IPS DF 19.7 (cell line): ENCODE measurements at places on chromosomes 2 and 18.

DNA sequence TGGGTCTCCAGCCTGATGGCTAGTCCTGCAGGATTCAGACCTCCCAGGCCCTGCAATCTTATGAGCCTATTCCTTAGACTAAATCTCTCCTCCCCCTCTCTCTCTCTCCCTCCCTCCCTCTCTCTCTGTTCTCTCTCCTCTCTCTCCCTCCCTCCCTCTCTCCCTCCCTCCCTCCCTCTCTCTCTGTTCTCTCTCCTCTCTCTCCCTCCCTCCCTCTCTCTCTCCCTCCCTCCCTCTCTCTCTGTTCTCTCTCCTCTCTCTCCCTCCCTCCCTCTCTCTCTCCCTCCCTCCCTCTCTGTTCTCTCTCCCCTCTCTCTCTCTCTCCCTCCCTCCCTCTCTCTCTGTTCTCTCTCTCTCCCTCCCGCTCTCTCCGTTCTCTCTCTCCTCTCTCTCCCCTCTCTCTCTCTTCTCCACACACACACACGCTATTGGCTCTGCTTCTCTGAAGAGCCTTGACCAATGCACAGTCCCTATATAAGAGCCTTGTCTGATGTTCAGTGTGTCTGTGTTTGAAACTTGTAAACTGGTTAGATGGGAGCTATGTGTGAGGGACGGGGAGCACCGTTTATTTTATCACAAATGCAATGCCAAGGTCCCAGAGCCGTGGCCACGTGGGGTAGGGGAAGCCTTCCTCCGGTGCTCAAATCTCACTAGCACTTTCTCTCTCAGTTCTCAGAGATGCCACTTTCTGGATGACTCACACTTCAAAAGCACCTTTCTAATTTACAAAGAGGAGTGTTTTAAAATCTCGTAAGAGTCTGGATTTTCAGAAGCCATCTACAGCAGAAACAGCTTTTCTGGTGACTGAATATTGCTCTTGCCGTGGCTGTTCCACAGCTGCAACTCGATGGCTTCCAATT is 9.4 kb upstream of the PRLH start:
- DNase-seq: no peak

DNA sequence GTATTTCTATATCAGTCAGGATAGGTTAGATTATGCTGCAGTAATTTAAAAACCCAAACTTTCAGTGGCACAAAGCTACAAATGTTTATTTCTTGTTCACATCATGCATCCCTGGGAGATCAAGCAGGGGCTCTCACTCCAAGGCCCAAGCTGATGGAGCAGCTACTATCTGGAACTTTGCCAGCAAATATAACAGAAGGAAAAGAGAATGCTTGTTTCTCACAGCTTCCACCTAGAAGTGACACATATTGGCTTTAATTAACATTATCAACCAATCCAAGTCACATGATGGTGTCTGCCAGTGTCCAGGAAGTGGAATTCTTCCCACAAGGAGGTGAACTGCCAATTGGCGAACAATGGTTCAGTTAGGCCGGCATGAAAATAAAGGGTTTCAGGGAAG is 306.9 kb downstream of the BCL11A start:
- DNase-seq: no peak

DNA sequence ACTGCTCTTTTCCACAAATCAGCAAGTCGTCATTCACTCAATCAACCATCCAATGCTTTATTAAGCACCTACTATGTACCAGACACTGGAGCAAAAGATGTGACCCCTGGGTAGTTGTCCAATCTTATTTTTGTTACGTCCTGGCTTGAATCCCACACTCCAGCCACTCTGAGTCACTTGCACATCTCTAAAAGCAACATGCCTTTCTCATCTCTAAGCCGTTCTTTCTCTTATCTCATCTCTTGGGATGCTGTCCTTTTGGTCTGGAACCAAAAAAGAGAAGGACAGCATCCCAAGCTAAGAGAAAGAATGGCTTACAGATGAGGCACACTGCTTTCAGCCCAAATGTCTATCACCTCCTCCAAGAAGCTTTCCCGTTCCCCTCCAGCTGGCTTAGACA is 58.8 kb downstream of the RNF152 start:
- no peak for DNase-seq

GRCh38 chr18:49082714-49083688 is 132.2 kb upstream of the SMAD7 start:
- DNase-seq: no peak

GRCh38 chr2:178229927-178230326 is 35.6 kb downstream of the OSBPL6 start:
- DNase-seq: no peak

DNA sequence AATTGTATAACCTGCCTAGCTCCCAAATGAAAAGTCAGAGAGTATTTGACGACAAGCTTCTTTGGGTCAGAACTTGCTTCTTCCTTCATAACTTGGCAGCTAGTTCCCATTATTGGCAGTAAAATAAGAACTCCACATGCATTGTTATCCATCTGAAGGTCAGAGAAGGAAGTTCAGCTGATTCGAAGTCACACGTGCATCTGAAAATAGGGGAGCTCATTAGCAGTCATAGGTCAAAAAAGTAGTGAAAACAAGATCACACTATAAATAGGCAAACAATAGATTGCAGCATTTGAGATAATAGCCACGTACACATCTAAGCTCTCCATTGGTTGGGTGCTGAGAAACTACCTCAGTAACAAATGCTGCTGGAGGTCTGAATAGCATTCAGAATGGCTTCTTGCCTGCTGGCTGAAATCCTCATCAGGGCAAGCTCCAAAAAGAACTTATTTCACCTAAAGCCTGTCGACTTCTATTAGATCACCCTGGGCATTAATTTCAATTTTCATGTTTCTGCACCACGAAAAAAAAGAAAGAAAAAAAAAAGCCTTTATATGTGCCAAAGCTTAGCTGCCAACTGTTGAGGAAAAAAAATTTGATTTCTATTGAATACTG is 1492.9 kb upstream of the CELF4 start:
- DNase-seq: no peak

- DNase-seq: no peak
Measured at GRCh38 chr2:231228974-231229529, 30.6 kb downstream of the ARMC9 start.

DNA sequence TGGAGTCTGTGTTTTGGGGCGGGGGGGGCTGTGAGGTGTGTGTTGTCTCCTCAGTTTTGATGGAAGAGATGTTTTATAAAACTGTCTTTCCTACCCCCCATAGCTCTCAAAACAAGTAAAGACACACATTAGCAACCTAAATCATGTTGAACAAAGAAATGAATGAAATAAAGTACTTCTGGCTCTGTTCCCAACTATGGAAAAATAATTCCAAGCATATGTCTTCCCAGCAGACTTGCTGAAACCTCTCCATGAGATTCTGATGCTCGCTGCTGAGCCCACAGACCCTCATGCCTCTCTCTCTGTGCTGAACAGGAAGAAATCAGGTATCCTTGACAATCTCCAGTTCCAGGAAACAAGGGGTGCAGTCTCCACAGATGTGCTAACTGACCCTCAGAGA is 226.7 kb upstream of the KLHL29 start:
- DNase-seq: no peak

DNA sequence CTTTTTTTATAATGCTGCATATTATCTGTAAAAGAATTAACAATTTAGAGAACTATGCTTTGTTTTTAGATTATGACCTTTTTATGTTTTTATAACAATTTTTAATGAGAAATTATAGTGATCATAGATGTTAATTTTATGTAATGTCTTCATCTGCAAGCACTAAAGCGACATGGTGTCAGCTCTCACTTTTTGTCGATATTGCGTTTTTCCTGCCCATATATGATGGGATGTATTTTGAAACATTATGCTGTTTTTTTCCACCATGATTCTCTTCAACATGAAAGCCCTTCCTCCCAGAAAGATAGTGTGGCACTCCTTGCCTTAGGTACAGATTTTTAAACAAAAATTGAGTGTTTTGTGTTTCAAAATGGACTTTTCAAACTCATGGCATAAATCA is 104.3 kb downstream of the KCNH7 start:
- no peak for DNase-seq

DNA sequence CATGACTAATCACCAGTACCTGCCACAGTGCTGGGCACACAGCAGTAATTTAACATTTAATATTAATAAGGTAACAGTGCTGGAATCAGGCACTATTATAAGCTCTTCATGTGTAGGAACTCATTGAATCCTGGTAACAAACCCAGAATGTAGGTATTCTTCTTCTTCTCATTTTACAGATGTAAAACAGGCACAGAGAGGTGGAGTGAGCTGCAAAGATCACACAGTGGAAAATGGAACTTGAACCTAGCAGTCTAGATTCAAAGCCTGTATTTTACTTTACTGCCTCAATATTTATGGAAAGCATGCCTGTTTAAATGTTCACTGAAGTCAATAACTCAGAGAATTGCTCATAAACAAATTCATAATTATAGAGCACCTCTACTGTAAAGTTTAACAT is 3.7 kb upstream of the VAPA start:
- DNase-seq: no peak

- DNase-seq: no peak
Measured at GRCh38 chr18:70333316-70333715, 44.5 kb downstream of the SOCS6 start.

- DNase-seq: no peak
Measured at GRCh38 chr2:218081695-218082094, 12.6 kb downstream of the RUFY4 start.

DNA sequence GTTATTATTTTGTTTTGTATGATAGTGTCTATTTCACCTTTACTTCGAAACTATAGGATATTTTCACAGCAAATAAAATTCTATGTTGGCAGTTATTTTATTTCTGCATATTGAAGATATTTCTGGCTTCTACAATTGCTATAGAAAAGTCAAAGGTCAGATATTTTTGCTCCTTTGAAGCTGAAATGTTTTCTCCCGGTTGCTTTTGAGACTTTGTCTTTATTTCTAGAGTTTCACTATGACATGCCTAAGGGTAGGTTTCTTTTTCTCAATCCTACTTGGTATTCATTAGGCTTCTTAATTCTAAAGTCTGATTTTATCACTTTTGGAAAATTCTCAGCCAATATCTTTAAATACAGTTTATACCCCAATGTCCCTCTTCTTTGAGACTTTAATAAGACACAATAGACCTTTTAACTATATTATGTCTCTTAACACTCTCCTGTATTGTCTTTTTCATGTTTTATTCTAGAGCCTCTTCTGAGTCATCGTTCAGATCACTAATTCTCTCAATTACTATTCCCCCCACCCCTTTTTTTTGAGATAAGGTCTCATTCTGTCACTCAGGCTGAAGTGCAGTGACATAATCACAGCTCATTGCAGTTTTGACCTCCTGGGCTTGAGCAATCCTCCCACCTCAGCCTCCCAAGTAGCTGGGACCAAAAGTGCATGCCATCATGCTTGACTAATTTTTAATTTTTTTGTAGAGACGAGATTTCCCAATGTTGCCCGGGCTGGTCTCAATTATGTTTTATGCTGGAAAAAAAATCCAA is 50.5 kb downstream of the USP37 start:
- no peak for DNase-seq

DNA sequence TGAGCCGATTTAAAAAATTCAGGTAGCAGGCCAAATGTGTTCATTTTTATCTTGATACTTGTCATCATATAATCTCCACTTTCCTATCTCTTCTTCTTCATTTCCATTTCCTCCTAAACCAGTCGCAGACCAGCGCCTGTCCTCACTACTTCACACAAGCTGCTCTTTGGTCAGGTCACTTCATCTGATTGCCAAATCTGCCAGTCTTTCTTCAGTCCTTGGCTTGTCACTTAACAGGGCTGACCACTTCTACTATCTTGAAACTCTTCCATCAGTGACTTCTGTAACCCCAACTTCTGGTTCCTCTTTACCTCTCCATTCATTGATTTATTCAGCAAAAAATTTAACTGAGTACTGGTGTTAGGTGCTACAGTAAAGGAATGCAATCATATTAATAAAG is 18.0 kb upstream of the SPRED2 start:
- DNase-seq: no peak
